ENCODE measurements at places on chromosomes 3 and 15.

DNA sequence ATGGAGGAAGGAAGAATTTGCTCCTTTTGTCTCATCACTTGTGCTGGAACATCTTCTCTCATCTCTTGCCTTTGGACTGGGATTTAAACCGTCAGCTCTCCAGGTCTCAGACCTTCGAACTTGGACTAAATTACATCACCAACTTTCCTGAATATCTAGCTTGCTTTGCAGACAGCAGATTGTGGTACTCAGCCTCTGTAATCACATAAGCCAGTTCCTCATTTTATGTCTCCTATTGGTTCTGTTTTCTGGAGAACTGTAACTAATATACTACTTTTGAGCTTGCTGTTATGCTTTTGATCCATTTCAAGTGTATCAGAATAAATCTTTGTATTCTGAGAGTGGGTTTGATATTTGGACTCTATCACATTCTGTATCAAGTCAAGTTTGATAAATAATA is 164.3 kb upstream of the VEPH1 start:
- H3K4me3 ChIP-seq = no peak overlapping the region
- no peaks in the 10 kb centered on the region for H3K4me1 ChIP-seq
- no peak overlapping the region for H3K27ac ChIP-seq
- H3K36me3 ChIP-seq = no peaks in the 10 kb centered on the region

DNA sequence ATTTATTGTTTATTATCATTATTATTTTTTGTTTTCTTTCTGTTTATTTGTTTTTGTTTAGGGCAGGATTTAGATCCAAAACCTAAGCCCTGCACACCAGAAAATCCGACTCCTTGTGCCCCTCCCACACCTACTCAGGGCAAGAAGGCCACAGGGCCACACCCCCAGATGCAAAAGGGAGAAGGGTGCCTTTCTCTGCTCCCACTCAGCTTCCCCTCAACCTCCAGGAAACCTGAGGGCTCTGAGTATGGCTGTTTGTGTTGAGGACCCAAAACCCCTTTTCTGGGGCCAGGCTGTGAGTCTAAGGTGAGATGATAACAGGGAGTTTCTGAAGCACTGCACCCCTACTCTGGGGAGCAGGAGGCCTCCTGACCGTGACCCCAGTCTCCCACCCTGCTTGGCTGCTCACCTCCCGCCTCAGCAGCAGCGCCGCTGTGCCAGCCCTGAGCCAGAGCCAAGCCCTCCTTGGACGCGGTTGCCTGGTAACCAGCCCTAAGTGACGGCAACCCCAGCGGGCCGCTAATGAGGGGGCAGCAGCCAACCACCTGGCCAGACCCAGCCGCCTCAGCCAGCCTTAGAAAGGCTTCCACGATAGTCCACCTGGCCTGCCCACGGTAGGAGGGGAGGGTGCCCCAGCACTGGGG is 6.4 kb upstream of the C15orf39 start:
- no peaks in the 10 kb centered on the region for H3K36me3 ChIP-seq
- peaks cover 8% of the 10 kb centered on the region for H3K27me3 ChIP-seq
- no peak overlapping the region for H3K27ac ChIP-seq
- no peak for DNase-seq

- DNase-seq = no peak
- H3K36me3 ChIP-seq = no peaks in the 10 kb centered on the region
- H3K27me3 ChIP-seq = peaks cover 3% of the 10 kb centered on the region
Measured at GRCh38 chr3:55616803-55617202, 129.7 kb upstream of the WNT5A start.

GRCh38 chr15:70190965-70191364 is 93.2 kb upstream of the TLE3 start:
- H3K36me3 ChIP-seq = no peaks in the 10 kb centered on the region
- H3K27ac ChIP-seq = no peak overlapping the region
- no peak for DNase-seq
- no peaks in the 10 kb centered on the region for H3K27me3 ChIP-seq
- H3K4me1 ChIP-seq = no peaks in the 10 kb centered on the region

- H3K27ac ChIP-seq = no peak overlapping the region
- H3K27me3 ChIP-seq = no peaks in the 10 kb centered on the region
- peaks cover 20% of the 10 kb centered on the region for H3K36me3 ChIP-seq
- no peak overlapping the region for H3K4me3 ChIP-seq
Measured at GRCh38 chr3:108182339-108182738, 39.9 kb downstream of the IFT57 start.

- no peaks in the 10 kb centered on the region for H3K36me3 ChIP-seq
- H3K27ac ChIP-seq = no peak overlapping the region
- peaks cover 32% of the 10 kb centered on the region for H3K4me1 ChIP-seq
- no peak for DNase-seq
- H3K4me3 ChIP-seq = no peak overlapping the region
Measured at GRCh38 chr15:89078851-89079810, 9.1 kb upstream of the ABHD2 start.
